Smooth muscle cell of the pulmonary artery (primary cell): ENCODE measurements at places on chromosomes 12 and 14. TPM values are rescaled to one million over a fixed set of nuclear protein-coding genes. Genes with fewer than 3 reads are reported as not detected.

The ASCL1 gene
- total RNA-seq = not detected in 2 replicates

The AMHR2 gene
- total RNA-seq = not detected in 2 replicates

The CISTR gene
- not detected in 2 replicates for total RNA-seq

The LALBA gene
- not detected in 2 replicates for total RNA-seq

The ASIC1 gene
- total RNA-seq = 3.5 and 3.6 TPM in 2 replicates

The HOXC12 gene
- not detected in 2 replicates for total RNA-seq

The FGF23 gene
- not detected in 2 replicates for total RNA-seq

The FAM90A1 gene
- total RNA-seq = 0.13 TPM in 1 of 2 replicates, not detected in the other

The SLC25A47 gene
- total RNA-seq = 0.07 TPM in 1 of 2 replicates, not detected in the other

The BIN2 gene
- total RNA-seq = not detected in 2 replicates

The SPTSSA gene
- total RNA-seq = 9.2 and 16.3 TPM in 2 replicates

The PIANP gene
- 1.1 and 1.3 TPM in 2 replicates for total RNA-seq

The KRT85 gene
- not detected in 2 replicates for total RNA-seq

The PTPRR gene
- total RNA-seq = 0.78 and 0.92 TPM in 2 replicates

The MANSC1 gene
- 3.9 and 4.6 TPM in 2 replicates for total RNA-seq

The EID3 gene
- 8.9 and 14.2 TPM in 2 replicates for total RNA-seq

The LTBP2 gene
- 517 and 605 TPM in 2 replicates for total RNA-seq

The LAG3 gene
- not detected in 2 replicates for total RNA-seq

The FSCB gene
- total RNA-seq = not detected in 2 replicates

The NTS gene
- 0.39 and 51.1 TPM in 2 replicates for total RNA-seq

The GLIPR1L1 gene
- total RNA-seq = not detected in 2 replicates

The NRXN3 gene
- total RNA-seq = 1.4 and 2.9 TPM in 2 replicates

The GLI1 gene
- total RNA-seq = 0.26 and 0.76 TPM in 2 replicates

The PPP4R4 gene
- 0.33 and 1.4 TPM in 2 replicates for total RNA-seq

The NPAS3 gene
- 0.26 and 0.76 TPM in 2 replicates for total RNA-seq

The TMEM30B gene
- total RNA-seq = 0.86 and 2.3 TPM in 2 replicates

The NTF3 gene
- 3.1 and 4.4 TPM in 2 replicates for total RNA-seq

The ASPG gene
- 0.07 TPM in 1 of 2 replicates, not detected in the other for total RNA-seq

The TPPP2 gene
- not detected in 2 replicates for total RNA-seq

The IGF1 gene
- total RNA-seq = 0.39 TPM in 1 of 2 replicates, not detected in the other

The TSPAN8 gene
- 9.8 and 108 TPM in 2 replicates for total RNA-seq

The TOMM20L gene
- total RNA-seq = not detected in 2 replicates

The SERPINA10 gene
- total RNA-seq = not detected in 2 replicates

The RNASE3 gene
- not detected in 2 replicates for total RNA-seq

The RNFT2 gene
- total RNA-seq = 6.1 and 6.6 TPM in 2 replicates

The GYS2 gene
- 0.03 TPM in 1 of 2 replicates, not detected in the other for total RNA-seq

The OTOGL gene
- total RNA-seq = 0.07 and 0.39 TPM in 2 replicates

The KLHDC1 gene
- total RNA-seq = 3.4 and 4.0 TPM in 2 replicates

The SRRM4 gene
- not detected in 2 replicates for total RNA-seq

The RPL6 gene
- 686 and 807 TPM in 2 replicates for total RNA-seq

The CHST11 gene
- 11.4 and 12.9 TPM in 2 replicates for total RNA-seq

The CFAP251 gene
- total RNA-seq = 6.7 and 7.9 TPM in 2 replicates

The ZC3H10 gene
- 5.3 and 5.5 TPM in 2 replicates for total RNA-seq
